ENCODE measurements at places on chromosomes 11 and 22.

- DNase-seq: peak; percentile 56
Measured at GRCh38 chr11:2892215-2892966, 6.8 kb upstream of the CDKN1C start.

GRCh38 chr11:1782831-1783724 is 19.4 kb upstream of the CTSD start:
- peak; percentile 60 for DNase-seq

GRCh38 chr11:17918049-17918605 is 94.7 kb downstream of the SERGEF start:
- no peak for DNase-seq

DNA sequence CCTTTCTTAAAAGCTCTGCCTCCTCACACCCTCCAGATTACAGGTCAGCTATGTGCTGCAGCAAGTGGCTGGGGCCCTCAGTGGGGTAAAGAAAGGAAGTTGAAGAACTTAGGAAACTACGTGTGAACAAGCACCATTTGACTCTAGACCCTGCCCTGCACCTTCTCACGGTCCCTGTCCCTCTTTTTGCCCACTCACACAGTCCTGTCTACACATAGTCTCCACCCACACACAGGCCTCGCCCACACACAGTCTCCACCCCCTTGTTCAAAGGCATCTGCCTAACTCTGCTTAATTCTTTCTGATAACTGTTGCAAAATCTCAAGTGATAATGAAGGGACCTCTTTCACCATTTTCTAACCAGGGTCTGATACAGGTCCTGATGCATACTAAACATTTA is 59.0 kb downstream of the TMPRSS5 start:
- no peak for DNase-seq

DNA sequence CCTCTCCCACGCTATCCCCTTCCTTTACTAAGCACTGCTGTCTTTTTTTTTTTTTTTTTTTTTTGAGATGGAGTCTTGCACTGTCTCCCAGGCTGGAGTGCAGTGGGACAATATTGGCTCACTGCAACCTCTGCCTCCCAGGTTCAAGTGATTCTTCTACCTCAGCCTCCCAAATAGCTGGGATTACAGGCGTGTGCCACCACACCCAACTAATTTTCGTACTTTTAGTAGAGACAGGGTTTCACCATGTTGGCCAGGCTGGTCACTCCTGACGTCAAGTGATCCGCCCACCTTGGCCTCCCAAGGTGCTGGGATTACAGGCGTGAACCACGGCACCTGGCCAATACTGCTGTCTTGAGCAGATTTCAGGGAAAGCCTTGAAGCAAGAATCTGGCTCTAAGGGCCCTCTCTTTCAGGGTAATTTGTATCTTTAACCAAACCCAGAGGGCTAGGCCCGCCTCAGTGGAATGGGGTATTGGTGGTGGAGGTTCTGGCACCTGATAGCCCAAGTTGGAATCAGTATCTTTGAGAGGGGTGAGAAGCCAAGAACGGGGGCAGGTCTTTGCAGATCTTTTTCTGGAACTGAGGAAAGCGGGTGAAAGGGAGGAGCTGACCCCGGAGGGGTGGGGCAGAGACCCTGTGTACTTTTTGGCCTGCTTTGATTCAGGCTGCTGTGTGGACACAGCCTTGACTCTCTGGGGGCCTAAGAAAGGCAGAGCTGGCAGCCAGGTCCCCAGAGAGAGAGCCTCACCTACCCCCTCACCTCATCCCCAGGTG is 37.0 kb downstream of the TRIOBP start:
- DNase-seq: no peak

- no peak for DNase-seq
Measured at GRCh38 chr11:29063630-29064361, 953.0 kb downstream of the KCNA4 start.

DNA sequence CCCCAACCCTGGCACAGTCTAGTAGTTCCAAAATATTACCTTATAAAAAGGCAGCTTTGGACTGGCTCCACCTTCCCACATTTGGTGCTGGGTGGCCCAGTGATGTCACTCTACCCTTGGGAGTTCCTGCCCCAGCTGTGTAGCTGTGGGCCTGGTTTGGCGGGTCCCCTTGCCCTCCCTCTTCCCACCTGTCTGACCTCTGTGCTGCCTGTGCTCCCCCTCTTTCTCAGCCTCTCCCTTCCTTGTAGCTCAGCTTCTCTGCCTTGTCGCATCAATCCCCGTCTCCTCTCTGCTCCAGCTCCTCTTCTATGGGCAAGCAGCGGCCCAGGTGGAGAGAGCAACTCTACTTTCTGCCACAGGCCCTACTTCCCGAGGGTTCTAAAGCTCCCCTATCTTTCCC is 54.6 kb downstream of the CHRDL2 start:
- no peak for DNase-seq

Measured in CD4-positive, alpha-beta T cell treated with Interferon gamma for 1 hour (primary cell).